ENCODE measurements at places on chromosomes 16 and 17.

- DNase-seq, result no peak
Observed at GRCh38 chr17:41057547-41057946, 2.4 kb downstream of the KRTAP2-3 start.

DNA sequence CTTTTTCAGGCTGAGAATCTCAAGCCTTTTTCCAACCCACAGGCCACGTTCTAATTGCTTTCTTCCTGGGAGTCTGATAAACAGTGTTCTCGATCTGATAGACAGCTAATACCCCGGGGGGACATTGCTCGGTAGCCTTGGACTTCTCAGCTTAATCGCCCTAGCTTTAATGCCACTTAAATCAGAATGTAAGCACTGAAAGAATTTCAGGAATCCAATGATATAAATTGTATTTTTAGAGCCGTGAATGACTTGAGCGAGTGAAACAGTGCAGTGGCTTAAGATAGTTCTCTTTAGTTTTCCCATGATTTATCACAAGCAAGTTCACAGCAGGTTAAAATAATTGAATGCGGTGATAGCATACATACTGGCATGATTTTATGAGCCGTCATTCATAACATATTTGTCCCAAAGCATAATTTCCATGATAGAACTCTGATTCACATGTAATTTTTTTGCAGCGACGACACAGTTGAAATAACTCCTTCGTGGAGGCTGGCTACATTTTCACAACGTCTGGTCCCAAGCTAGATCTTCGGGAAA is 116.1 kb upstream of the MYOCD start:
- no peak for DNase-seq

GRCh38 chr16:4060823-4061222 is 55.4 kb downstream of the ADCY9 start:
- no peak for DNase-seq

GRCh38 chr16:84032458-84033178 is 10.0 kb downstream of the SLC38A8 start:
- no peak for DNase-seq

- no peak for DNase-seq
Observed at GRCh38 chr17:78658281-78658785, 81.1 kb upstream of the DNAH17 start.

DNA sequence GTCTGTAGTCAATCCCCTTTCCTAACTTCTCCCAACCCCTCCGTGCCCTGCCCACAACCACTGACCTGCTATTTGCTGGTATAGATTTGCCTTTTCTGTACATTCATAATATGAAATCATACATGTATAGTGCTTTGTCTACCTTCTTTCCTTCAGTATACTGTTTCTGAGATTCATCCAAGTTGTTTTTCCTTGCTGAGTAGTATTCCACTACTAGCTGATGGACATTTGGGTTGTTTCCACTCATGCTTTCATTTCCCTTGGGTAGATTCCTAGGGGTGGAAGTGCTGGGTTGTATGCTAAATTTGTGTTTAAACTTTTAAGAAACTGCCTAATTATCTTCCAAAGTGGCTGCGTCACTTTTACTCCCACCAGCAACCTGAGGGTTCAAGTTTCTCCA is 27.7 kb downstream of the CSNK2A2 start:
- no peak for DNase-seq

- DNase-seq, result no peak
Observed at GRCh38 chr17:57745242-57745641, at the start of gene CCDC182. Gene CCDC182 (minus strand): TSS chr17:57745299. CDS start chr17:57745272, 27 bp downstream.

DNA sequence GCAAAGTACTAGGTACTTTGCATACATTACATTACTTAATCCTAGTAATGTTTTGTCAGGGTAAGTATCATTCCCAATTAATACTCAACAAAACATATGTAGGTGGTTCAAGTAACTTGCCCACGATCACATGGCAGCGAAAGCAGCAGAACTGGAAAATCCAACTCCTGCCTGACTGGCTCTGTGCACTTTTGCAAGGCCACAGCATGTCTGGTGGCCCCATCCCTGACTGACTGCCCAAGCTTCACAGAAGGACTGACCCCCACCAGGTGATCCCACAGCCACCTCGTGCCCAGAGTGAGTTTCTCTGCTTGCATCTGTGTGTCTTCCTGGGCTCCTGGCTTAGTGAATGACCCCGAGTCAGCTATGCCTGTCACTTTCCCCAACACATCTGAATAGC is 11.4 kb downstream of the CNP start:
- DNase-seq, result no peak

DNA sequence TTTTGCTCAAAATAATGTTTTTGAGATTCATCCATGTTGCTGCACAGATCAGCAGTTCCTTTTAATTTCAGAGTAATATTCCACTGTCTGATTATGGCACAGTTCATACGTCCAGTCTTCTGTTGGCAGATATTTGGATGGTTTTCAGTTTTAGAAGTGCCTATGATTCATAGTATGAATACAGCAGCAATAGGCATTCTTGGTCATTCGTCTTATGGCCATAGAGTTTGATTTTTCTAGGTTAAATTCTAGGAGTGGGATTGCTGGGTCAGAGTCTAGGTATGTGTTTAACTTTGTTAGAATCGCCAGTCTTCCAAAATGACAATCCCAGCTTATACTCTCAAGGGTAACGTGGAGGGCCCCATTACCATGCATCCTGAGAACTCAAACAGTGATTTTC is 11.5 kb upstream of the IL34 start:
- no peak for DNase-seq

DNA sequence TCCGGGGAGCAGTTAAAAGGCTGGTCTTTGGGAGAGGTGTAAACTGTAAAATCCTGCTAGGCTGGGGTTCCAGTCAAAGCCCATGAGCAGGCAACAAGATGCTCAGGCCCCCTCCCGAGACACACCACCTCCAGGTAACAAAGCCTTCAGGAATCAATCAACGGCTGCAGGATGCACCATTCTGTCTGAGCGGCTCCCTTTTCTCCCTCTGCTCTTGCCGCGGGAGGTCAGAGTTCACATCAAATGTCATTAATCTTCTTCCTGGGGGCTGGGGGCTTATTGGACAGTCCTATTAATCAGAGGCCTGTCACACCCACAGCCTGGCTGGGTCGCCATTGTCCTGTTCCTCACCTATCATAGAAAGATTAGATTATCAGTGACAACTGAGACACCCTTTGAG is 11.9 kb upstream of the CCDC182 start:
- DNase-seq, result no peak

GRCh38 chr16:16131204-16131603 is 92.1 kb downstream of the ABCC6 start:
- DNase-seq, result no peak

DNA sequence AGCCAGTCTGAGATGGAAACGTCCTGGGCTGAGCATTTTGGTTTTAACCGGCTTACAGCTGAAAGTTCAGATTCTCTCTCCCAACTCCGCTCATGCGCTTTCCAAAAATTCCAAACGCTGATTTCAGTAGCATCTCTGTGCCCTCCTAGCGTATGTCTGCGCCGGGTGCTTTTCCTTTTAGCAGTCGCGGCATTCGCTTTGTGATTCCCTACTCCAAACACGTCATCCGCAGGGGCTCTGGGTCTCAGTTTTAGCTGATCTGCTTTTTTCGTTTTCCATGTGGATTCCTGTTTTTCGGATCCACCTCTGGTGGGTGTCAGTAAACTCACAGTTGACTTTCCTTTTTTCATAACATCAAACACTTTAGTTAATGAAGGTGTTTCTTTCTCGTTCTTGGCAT is 22.1 kb upstream of the TVP23A start:
- no peak for DNase-seq

- DNase-seq, result no peak
Observed at GRCh38 chr17:77735081-77735565, 223.4 kb upstream of the TNRC6C start.

DNA sequence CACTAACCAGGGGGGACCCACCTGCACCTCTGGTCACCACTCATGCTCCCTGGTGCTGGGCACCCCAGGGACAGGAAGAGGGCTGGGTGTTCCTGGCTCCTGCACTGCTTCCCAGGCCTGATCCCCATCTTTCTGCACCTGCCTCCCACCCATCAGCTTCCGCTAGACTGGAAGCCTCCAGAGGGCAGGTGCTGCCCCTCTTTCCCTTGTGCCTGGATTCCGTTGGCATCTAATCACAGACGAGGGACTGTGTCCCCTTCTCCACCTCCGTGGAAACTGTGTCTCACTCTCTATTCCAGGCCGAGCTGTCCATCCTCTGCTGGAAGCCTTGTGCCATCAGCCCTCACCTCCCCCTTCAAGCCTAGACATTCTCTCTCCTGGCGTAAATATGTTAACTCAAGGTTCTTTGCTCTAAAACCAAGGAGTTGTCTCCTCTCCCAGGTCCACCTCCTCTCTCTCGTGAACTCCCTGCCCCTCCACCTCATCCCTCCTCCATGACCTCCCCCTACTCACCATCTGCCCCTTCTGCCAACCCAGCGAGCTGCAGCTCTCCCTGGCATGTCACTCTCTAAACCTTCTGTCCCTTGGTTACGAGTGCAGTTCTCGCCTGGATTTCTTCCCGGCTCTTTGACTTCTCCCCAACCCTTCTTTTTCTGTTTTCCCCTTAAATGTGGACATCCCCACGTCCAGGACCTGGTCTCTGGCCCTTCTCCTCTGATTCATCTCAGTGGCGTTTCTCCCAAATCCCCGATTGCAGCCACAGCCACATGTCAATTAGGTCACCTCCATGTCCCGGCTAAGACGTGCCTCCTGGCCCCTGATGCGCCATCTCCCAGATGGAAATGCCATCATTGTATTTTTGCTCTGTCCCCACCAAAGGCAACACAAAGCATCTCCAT is 107.7 kb downstream of the SEC14L1 start:
- no peak for DNase-seq

DNA sequence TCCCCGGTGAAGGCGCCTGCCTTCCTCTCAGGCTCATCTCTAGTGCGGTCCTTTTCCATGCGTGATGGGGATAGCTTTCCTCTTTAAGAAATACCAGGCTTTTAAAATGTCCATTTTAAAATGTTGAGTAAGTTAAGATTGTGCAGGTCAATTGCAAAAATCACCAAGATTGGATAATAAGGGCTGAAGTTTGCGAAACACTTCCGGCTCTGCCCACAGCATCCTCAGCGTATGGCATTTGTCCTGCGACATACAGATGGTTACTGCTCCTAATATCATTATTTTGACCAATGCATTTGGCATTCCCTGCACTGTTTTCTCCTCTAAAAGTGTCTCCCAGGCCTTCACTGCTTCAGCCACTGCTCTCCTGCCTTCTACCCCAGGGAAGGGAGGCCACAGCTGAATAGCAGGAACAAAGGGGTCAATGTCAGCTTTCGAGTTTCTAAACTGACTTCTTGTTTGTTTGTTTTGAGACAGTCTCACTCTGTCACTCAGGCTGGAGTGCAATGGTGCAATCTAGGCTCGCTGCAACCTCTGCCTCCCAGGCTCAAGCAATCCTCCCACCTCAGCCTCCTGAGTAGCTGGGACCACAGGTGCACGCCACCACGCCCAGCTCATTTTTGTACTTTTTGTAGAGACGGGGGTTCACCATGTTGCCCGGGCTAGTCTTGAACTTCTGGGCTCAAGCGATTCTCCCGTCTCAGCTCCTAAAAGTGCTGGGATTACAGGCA is 91.9 kb downstream of the CRISPLD2 start:
- no peak for DNase-seq

DNA sequence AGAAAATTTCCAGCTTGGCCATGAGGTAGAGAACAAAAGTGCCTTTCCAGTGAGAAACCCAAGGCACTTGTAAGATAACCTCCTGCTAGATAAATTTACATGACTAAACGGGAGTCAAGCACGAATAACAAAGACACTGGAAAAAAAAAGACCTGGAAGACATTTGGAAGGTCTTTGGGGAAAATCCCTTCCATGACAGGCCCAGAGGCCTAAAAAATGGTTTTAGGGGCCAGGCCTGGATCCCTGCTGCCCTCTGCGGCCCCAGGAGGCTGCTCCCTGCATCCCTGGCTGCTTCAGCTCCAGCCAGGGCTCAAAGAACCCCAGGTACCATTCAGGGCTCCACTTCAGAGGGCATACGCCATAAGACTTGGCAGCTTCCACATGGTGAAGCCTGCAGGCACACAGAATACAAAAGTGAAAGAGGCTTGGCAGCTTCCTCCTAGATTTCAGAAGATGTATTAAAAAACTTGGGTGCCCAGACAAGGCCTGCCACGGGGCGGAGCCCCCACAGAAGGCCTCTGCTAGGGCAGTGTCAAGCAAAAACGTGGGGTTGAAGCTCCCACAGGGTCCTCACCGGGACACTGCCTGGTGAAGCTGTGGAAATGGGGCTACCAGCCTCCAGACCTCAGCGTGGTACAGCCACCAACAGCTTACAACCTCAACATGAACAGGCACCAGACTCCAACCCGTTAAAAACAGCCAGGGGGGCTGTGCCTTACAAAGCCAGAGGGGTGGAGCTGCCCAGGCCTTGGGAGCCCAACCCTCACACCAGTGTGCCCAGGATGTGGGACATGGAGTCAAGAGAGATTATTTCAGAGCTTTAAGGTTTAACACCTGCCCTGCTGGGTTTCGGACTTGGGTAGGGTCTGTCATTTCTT is 77.1 kb downstream of the SDK2 start:
- no peak for DNase-seq

DNA sequence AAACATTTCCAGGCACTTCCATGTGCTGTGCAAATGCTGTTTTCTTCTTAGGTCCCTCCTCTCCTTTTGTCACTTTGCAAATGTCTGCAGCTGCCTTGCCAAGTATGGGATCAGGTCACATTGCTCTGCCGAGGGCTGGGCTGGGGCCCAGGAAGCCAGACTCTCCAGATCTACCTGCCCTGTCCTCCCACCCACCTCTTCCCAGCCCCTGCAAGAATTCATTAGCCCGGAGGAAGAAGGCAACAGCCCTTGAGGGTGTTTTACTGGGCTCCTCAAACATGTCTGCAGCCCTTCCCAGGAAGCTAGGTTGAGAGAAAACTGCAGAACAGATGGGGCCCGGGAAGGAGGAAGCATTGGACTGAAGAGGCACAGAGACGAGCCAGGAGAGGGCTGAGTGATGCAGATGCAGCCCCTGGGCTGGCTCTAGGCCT is 47.1 kb downstream of the WSB1 start:
- DNase-seq, result no peak

DNA sequence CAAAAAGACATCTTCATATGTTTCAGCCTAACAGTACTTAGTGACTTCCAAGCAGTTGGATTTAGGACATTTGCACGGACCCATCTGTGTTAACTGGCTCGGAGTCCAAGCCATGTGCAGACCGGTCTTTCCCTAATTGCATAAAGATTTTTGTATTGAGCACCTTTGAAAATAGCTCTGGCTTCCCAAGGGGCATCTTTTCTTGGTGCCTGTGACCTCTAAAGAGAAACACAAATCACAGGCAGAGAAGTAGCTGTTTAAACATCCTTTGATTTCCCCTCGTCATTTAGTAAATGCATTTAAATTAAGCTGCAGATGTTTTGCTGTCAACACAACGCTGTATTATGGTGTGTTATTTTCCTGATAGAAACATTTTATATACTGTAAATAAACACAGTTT is 288.2 kb upstream of the SALL1 start:
- peak; percentile 27 for DNase-seq

- DNase-seq, result no peak
Observed at GRCh38 chr17:59002126-59002525, 104.6 kb downstream of the TRIM37 start.

GRCh38 chr16:10776280-10776679 is 32.6 kb downstream of the NUBP1 start:
- DNase-seq, result no peak

GRCh38 chr16:15785386-15786059 is 71.3 kb downstream of the MYH11 start:
- DNase-seq, result no peak

GRCh38 chr17:27451906-27452305 is 4.3 kb upstream of the KSR1 start:
- no peak for DNase-seq

Data from putamen (tissue), 1 donor.